ENCODE measurements at places on chromosomes 16 and 17.

- no peak for DNase-seq
Measured at GRCh38 chr16:29974291-29975133, 844 bp downstream of the TAOK2 start.

GRCh38 chr17:13544292-13544691 is 57.4 kb downstream of the HS3ST3A1 start:
- DNase-seq: no peak

GRCh38 chr17:66445229-66445628 is 142.8 kb downstream of the PRKCA start:
- no peak for DNase-seq

DNA sequence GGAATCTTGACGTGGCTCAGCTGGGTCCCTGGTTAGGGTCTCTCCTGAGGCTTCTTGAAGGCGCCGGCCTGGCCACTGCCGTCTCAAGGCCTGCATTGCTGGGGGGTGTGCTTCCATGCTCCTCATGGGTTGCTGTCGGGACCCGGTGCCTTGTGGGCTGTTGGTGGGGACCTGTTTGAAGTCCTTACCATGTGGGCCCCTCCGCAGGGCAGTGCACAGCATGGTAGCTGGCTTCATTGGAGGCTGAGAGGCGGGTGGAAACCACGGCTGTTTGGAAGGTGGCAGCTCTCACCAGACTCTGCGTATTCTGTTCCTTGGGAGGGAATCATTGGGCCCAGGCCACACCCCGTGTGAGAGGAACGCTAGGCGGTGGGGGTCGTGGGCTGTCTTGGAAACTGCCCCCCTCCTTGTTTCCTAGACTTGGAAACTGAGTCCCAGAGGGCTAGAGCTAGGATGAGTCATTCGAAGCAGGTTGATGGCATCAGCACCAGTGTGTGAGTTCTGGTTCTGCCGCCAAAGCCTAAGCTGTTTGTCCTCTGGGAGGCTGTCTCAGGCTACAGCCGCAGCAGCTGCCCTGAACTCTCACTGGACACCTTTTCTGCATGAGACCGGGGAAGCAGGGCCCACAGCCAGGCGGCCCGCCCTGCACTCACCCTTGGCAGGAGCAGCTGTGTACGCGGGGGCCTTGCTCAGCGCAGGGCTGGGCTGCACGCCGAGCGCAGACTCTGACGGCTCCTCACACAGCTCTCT is 35.2 kb downstream of the ZNF750 start:
- DNase-seq: no peak

GRCh38 chr17:36992701-36993100 is 43.9 kb downstream of the AATF start:
- DNase-seq: no peak

- no peak for DNase-seq
Measured at GRCh38 chr16:79365702-79366101, 234.8 kb downstream of the MAF start.

DNA sequence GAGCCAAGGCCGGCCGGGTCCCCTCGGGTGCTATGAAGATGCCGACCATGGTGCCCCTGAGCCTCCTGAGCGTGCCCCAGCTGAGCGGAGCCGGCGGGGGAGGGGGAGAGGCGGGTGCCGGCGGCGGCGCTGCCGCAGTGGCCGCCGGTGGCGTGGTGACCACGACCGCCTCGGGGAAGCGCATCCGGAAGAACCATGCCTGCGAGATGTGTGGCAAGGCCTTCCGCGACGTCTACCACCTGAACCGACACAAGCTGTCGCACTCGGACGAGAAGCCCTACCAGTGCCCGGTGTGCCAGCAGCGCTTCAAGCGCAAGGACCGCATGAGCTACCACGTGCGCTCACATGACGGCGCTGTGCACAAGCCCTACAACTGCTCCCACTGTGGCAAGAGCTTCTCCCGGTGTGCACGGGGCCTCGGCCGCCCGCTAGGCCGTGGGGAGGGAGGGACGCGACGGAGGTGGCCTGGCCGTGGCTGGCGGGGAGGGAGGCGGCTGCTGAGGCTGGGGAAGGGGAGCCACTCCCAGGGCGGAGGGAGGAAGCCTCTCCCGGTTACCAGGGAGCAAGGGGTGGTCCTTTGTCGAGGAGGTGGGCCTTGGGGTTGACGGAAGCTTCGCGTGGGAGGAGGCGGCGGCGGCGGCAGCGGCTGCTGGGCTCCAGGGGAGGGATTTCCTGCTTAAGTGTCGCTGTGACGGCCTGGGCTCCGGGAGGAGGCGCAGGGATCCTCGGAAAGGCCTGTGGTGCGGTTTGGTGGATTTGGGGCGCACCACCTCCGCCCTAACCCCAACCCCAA is 1.3 kb downstream of the MAZ start:
- peak; percentile 82 for DNase-seq

- no peak for DNase-seq
Measured at GRCh38 chr17:75238684-75239191, 22.7 kb downstream of the GGA3 start.

DNA sequence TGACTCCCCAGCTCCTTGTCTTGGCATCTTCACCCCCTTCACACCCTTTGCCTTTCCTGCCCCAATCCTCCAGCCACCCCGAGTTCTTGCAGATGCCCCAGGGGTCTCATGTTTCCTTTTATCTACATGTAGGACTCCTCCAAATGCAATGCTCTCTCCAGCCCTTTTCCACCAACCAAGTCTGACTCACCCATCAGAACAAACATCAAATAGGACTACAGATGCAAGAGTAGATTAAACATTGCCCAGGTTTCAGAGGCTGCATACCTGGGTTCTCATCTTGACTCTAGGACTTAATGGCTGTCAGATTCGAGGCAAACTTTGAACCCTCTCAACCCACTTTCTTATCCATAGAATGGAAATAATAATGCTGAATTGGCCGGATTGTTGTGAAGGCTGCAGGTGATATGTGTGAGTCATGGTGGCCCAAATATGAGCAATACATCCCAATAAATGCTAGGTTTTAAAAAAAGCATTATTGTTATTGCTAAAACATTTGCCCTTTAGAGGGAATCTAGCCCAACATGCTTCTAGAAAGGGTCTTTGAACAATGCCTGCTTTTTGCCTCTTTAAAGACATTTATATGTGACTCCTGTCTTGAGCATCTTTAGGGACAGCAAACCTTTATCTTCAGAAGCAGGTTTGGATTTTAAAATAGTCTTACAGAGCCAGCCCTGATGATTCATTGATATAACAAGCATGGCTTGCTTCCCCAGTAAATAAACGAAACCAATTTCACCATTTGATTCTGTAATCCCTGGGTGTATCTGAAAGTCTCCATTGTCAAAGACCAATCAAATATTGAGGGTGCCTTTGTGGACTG is 310.1 kb downstream of the FOXL1 start:
- no peak for DNase-seq

DNA sequence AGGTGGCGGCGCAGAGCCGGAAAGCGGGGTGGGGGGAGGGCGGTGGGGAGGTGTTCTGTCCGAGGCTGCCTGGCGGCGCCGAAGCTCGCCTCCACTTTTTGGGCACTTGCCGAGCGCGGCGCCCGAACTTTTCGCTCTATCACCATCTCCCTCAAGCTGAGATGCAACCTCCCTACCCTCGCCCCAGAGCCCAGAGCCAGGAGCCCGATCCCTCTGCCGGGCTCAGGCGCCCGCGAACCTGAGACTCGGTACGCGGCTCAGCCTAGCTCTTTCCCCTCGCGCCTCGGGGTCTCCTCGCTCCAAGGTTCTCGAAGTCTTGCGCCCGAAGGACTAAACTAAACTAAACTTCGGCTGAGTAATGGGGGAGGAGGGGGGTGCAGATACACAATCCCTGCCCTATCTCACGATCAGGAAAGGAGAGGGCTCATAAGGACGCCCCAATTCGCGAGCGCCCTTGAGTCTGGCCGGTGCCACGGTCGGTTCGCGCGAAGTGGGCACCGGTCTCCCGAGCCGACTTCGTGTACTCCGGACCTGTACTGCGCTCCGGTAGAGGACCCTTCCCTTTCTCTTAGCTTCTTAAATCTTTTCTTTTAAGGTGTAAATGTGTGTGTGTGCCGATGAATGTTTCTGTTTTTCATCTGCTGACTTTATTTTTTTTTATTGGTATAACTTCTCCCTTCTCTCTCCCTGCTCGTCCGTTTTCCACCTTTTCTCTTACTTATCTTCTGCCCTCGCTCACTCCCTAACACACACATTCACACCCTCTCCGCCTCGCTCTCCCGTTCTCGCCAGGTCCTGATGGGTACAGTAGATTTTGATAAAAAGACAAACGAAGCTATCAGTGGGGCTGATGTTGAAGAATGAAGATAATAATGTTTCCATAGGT is 1.9 kb upstream of the SALL1 start:
- DNase-seq: no peak

GRCh38 chr16:89506113-89506504 is 2.1 kb upstream of the SPG7 start:
- no peak for DNase-seq

DNA sequence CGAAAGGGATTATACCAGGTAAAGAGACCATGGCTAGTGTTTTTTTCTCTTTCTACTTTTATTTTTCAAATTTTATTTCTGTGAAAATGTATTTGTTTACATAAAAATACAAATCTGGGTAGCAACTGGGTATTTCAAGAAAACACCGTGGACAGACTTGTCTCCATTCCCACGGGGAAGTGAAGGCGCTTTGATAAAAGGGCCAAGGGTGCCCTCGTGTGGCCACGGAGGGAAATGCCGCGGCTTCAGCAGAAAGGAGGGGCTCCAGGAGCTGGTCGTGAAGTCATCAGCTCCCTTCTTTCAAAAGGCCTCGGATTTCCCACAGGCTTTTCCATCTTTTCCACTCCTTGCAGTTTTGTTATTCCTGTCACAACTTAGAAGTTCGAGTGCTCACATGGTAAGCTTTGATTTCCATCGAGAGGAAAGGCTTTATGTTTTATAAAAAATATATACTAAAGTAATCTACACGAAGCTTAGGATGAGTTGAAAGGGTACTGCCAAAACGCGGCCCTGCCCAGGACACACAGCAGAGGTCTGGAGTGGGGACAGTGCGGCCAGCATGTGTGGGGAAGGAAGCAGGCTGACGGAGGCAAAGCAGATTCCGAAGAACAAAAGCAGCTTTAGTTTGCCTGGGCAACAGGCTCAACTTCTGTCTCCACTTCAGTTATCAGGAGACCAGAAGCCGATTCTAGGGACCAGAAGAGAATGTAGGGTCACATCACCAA is 15.3 kb upstream of the MNT start:
- DNase-seq: peak; percentile 77

DNA sequence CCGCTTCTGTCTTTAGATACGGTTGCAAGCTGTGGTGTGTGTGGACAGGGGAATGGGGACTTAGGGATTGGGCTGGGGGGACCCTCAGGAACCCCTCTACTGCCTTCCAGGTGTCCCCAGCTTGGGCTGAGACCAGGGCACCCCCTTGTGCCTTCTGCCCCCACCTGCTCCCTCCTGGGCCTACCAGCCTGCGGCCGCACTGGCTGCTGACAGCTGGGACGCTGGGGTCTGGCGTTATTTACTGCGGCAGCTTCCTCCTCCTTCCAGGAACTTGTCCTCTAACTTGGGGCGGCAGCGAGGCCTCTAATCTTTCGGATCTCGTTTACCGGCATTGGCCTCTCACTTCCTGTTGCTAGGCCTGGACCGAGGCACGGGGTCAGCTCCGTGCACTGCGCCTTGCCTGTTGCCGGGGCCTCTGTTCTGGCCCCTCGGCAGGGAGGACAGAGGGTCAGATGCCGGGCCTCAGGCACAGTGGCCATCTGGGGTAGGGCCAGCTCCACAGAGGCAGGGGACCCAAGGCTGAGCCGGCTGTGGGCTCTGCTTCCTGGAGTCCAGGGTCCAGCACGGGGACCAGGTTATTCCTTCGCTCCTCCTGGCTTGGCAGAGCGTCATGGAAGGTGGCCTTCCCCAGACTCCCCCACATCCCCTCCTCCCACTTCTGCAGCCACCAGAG is 31.8 kb downstream of the TMEM235 start:
- DNase-seq: no peak

DNA sequence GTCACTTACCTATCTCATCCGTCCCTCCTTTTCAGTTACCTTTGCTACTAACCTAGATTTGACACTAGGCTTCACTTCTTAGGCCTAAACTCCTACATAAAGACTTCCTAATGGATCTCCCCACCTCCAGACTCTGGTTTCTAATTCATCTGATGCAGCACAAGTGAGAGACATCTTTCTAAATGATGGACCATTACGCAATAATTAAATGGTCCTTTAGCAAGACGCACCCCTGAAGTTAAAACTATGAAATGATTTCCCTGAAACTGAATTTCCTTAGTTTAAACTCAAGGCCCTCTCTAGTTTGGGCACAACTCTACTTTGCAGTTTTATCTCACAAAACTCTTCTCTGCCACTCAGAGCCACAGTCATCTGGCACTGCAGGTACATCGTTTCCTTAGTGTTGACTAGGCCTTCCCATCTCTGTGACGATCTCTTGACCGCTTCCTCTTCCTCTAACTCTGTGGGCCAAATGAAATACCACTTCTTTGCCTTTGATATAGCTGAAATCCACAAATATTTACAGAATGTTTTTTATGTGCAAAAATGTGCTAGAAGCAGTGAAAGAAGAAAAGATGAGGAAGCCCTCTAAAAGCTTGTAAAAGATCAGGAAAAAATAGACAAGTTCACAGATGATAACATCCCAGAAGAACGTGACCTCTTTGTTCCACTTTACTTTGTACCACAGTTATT is 3.3 kb downstream of the SYNRG start:
- DNase-seq: peak; percentile 4

DNA sequence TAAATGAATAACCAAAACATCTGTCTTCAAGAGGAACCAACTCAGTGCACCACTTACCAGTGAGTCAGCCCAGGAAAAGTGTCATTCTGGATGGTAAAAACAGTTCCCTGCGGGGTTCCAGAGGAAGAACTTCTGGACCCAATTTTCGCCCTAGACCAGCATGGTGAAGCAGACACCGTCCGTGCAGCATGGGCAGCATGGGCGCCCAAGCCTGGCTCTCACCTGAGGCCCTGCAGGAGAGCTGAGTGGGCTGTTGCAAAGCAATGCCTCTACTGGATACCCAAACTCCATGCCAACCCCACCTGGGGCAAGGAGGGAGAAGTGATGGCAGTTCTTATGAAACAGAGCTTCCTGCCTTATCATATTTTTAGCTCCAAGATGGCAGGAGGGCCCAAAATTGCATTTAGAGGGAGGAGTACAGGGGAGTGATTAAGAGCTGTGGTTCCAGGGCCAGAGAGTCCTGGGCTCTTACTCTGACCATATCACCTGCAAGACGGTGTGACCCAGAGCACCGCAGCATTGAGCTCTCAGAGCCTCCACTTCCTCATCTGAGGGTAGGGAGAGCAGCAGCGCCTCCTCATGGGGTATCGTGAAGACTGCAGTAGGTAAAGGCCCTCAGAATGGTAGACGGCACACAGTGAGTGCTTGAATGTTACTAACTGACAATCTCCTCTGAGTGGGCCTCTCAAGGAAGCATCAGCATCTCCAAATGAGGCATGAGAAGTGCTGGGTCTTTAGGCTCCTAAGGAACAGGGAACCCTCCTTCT is 16.6 kb upstream of the INPP5K start:
- DNase-seq: peak; percentile 11

GRCh38 chr17:64739316-64740058 is 77.4 kb upstream of the SMURF2 start:
- no peak for DNase-seq

GRCh38 chr16:24986512-24987303 is 28.5 kb downstream of the ARHGAP17 start:
- DNase-seq: no peak

DNA sequence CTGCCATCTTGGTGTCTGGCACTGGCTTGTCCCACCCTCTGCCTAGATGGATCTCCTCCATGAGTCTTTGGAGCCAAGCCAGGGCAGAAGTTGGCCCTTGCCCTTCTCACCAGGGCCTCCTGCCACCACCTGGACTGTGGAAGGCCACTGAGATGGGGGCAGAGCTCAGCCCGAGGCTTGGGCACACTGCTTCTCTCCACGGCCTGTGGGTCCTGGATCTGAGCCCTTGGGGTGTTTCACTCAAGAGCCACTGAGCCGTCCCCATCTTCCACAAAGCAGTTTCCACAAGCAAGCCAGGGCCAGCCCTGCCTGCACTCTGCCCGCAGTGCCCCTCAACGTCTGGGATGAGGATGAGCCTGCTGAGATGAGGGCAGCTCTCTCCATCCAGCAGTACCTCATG is 16.7 kb upstream of the CD300A start:
- no peak for DNase-seq
